ENCODE measurements at places on chromosomes 1 and 21.

GRCh38 chr1:106439475-106439874, 617.0 kb upstream of the PRMT6 start:
- DNase-seq, result no peak

GRCh38 chr1:207017615-207018559, 14.7 kb downstream of the C1orf116 start:
- no peak for DNase-seq

- DNase-seq, result no peak
Measured at GRCh38 chr1:176932114-176933104, 232.1 kb downstream of the ASTN1 start.

DNA sequence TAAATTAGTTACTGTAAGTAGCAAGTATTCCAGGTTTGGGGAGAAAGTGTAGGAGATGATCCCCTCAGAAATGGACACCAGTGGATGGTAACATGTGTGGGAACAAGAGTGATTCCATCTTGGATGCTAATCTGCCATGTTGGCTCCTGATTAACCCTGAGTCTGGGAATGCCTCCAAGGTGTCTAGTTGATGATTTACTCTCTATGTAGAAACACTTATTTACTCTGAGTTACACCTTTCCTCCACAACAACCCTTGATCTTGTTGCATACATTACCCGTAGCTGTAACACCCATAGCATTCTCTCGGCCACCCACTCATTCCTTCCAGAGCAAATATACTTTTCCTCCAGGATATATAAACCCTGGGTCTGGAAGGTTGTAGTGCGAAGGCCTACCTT, 315.9 kb upstream of the GREM2 start:
- no peak for DNase-seq

DNA sequence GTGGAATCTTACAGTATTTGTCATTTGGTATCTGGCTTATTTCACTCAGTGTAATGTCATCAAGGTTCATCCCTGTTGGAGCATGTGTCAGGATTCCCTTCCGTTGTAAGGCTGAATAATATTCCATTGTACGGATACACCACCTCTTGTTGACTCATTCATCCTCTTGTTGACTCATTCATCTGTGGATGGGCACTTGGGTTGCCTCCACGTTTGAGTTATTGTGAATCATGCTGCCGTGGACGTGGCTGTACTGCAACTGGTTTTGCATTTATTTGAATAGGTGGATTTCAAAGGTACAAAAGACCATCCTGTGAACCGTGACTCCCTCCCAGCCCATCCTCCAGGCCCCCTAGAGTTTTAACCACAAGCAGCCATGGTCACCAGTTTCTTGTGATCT, 11.9 kb upstream of the TCP10L start:
- DNase-seq, result no peak

DNA sequence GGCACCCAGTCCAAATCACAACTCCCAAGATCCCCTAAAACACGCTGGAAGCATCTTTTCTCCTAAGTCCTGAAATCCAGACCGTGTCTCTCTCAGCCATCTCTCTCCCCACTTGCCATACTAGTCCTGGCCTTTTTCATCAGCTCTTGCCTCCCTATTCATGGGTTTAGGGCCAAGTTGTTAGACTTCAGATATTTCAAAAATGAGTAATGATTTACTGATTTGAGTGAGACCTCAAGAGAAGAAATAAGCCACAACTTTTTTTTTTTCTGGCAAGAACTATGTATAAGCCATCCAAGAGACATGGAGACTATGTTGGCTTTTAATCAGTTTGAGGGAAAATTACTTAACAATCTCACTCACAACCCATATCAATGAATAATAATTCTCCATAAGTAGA, 62.5 kb downstream of the TBX15 start:
- no peak for DNase-seq

GRCh38 chr1:184023171-184023570, 14.4 kb downstream of the COLGALT2 start:
- no peak for DNase-seq
